ENCODE measurements at places on chromosomes 1 and 21.

GRCh38 chr1:118185084-118185832, at the start of gene SPAG17:
Gene SPAG17 (minus strand): TSS chr1:118185228. CDS start chr1:118185157, 71 bp downstream.
- peak; percentile 0 for DNase-seq

DNA sequence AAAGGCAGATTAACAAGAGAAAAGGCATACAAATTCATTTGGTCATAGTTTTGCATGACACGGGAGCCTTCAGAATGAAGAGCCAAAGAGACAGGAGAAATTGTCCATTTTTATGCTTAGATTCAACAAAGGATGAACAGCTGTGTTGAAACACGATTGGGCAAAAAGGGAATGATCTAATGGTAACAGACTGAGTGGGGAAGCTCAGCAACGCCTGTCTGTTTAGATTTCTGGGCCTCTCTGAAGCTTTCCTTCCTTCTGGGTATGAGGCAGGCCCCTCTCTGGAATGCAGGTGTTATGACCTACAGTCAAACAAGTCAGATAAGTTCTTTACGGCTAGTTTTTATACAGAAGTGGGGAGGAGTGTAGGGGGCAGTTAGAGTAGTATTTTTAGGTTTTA, 154.6 kb downstream of the RGS7 start:
- no peak for DNase-seq

DNA sequence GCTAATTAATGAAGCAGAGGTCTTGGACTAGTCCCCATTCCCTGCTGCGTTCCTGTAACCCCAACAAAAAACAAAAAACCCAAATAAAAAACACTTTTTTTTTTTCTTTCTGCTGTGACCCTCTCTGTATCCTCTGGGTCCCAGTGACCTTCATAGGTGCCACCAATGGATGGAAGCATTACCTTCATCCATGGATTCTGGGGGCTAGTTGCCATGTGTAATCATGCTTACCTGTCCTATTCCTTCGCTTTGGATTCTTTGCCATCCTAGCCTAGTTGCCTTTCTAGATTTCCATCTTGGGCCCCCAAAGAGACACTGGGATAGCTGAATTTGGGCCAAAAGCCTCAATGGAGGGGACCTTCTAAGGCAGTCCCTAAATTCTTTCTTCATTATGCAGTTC, 1208.7 kb downstream of the BRINP3 start:
- no peak for DNase-seq

DNA sequence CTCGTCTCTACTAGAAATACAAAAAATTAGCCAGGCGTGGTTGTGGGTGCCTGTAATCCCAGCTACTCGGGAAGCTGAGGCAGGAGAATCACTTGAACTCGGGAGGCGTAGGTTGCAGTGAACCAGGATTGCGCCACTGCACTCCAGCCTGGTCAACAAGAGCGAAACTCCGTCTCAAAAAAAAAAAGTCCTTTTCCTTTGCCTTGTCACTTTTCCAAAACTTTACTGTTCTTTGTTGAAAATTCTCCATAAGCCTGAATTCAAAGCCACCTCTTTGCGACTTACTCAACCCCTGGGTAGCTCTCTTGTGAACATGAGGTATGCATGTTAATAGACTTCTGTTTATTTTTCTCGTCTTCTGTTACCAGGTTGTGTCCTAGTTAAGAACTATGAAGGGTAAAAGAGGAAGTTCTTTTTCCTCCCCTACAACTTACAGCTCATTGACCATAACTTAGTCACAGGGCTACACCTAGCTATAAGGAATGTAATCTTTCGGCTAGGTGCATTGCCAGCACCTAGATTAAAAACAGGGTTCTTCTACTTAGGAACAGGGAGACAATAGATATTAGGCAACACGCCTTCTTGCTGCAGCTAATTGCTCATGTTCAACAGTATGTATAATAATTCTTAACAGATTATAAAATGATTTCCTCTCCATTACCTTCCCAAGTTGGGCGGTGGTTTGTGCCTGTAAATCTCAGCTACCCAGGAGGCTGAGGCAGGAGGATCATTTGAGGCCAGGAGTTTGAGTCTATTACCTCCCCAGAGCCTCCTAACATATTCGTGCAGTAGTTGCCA, 40.9 kb downstream of the PTAFR start:
- DNase-seq: no peak

DNA sequence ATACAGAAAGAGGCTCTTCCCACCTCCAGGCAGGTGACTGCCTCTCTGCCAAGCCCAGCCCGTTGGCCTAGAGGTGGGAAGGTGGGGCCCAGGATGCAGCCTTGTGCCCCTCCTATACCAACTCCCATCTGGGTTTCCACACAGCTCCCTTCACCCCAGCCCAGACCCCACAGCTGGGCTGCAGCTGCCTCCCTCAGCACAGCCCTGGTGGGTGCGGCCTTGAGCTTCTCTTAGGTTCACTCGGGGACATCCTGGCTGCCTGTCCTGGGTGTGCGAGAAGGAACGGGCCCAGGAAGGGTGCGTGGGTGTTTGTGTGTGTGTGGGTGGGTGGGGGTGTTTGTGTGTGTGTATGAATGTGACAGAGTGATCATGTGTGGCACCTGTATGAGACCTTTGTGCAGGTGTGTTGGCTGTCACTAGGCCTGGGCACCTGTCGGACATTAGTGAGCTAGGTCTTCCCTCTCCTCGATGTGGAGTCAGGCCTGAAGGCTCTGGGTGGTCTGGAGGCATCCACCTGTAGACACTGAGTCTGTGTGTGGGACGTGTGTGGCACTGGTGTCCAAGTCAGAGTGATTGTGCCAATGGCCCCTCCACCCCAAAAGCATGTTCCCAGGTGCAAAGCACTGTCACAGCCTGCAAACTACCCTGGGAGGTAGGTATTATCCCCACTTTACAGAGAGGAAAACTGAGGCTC, 30.7 kb downstream of the FOXO6 start:
- no peak for DNase-seq

DNA sequence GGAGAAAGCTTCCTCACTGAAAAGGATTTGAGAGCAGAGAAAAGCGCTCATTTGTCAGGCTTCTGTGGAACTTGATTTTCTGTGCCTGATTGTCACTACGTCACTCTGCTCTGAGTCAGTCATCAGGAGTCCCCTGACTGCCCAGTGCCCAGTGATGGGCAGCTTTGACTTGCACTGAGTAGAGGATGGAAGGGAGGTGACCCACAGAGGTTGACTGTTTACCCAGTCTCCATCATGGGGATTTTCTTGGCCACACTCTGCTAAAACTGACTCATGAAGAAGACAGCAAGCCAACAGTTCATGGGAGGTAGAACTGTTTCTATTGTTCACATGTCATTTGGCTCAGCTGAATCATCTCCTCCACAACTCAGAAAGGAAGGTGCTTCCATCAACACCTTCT, 82.1 kb upstream of the DUSP10 start:
- DNase-seq: no peak

GRCh38 chr1:44802306-44803061, 2.3 kb downstream of the PLK3 start:
- DNase-seq: no peak

DNA sequence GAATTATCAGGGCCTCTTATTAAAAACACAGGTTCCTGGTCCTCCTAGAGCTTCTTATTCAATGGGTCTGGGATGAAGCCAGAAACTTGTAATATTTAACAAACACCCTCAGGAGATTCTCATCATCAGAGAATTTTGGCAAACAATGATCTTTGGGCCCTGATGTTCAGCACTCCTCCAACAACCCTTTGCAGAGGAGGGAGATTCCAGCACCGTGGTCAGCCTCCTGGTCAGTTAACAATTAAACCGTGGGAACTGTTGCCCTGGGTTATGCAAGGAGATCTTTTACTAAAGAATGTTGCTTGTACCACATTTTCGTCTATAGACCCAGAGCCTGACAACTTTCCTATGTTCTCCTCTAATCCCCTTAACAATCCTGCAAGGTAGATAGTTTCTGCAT, 294.4 kb downstream of the PLPP3 start:
- no peak for DNase-seq

- no peak for DNase-seq
These were observed 37.6 kb upstream of the LMO4 start for GRCh38 chr1:87291107-87291506.

- DNase-seq: no peak
These were observed 29.0 kb downstream of the TRIM11 start for GRCh38 chr1:228377664-228378089.

GRCh38 chr21:42129300-42130266, 58.5 kb downstream of the UMODL1 start:
- DNase-seq: no peak

- no peak for DNase-seq
These were observed at the start of gene TRIM63 for GRCh38 chr1:26067432-26067911. Gene TRIM63 (minus strand): TSS chr1:26067630. CDS start chr1:26067494, 136 bp downstream.

- no peak for DNase-seq
These were observed 998 bp upstream of the SPAG17 start for GRCh38 chr1:118186026-118186425.

- DNase-seq: no peak
These were observed 17.5 kb downstream of the UMODL1 start for GRCh38 chr21:42088658-42089057.

DNA sequence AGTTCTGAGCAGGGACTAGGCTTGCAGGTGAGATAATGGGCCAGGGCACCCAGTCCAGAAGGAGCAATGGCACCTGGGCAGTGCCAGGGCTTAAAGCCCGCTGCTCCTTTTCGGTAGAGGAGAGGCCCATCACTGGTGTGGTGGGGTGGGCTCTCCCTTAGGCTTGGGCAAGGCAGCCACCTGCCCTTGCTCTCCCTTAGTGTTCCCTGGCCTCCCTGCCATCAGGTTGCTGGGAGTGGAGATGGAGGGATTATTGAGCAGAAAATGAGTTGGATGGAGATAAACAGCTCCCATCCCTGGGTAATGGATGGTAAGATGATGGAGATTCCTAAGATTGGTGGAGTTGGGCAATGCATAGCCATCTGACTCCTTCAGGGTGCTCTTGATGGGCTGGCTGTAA, 7.9 kb downstream of the MYOG start:
- no peak for DNase-seq

DNA sequence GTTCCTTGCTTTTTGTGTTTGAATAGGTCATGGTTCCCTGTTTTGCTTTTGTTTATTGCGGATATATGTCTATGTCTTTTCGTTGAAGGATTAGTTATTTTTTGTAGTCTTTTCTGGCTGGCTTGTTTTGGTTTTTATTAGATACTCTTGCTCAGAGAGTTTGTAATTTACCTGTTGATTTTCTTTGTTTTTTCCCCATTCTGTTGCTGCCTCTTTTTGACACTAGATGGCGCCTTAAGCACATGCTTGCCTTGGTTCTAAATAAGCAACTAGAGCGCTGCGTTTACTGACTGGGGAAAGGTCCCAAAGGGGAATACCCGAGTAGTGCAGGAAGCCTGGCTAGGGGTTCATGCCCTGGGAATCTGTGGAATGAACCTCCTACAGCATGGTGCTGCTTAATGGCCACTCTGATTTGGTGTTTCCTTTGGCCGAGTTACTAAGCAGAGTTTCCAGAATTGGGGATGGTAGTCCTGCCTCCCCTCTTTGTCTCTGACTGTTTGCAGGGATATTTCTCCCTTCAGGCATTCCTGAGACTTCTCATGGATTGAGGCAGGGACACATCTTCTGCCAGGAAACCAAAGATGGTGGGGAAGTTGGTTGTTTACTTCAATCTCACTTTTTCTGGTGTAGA, 143.2 kb downstream of the PTPRU start:
- DNase-seq: peak; percentile 20

DNA sequence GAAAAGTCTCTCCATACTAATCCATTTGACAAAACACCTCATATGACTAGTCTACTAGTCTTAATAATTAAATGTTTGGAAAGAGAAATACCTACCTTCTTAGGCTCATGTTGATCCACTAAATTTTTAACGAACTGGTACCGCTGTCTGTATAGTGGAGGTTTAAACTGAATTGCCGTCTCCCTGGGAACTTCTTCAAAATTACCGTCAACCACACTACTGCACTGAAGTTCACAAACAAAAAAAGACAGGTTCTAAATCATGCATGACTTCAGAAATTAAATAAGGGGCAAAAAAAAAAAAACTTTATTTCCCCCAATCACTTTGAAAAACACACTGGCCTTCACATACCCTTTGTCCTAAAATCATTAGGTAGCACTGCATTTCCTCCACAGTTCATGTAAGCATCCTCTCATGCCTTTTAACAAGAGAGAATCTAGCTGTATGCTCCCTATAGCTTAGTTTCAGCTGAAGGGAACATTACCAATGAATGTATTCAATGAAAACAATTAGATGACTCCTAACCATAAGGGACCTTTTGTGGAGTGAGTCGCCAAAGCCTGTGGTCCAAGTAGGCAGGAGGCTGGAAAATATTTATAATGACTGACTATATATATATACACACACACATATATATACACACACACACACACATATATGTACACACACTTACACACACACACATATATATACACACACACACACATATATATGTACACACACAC, 3.4 kb downstream of the HENMT1 start:
- DNase-seq: no peak

DNA sequence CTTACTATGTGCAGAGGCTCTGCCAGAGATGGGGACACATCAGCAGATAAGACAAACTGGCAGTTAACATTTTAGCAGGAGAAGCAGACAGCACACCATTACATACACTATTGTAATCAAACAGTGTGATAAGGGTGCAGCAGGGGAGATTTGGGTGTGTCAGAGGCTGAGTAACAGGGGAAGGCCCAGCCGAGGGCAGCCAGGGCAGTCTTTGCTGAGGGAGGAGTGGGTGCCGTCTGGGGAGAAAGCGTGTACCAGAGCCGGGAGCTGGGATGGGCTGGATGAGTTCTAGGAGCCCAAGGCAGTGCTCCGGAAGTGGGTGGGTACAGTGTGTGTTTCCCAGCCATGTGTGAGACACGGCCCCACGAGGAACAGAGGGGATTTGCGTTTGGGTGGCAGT, 31.2 kb downstream of the KCNA10 start:
- no peak for DNase-seq

DNA sequence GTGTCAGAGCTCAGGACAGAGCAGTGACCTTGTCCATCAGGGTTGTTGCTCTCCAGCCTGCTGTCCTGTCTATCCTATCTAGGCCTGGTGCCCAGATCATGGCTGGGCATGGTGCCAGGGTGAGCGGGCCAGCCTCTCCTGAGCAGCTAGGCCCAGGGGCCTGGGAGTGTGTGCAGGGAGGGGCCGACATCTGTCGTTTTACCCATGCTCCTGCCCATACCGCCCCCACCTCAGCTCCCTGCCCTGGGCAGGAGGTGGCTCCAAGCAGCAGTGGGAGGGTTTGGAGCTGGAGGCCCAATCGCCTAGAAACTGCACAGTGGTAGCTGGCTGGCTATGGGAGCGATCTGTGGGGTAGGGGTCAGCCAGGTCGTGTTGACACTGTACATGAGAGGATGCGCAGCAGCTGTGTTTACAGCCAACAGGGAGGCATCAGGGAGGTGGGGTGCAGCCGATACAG, 6.5 kb downstream of the INSRR start:
- DNase-seq: peak; percentile 88

GRCh38 chr1:101235216-101235695, 1.6 kb upstream of the S1PR1 start:
- no peak for DNase-seq

GRCh38 chr1:43973981-43974442, 748 bp upstream of the ATP6V0B start:
- DNase-seq: no peak

DNA sequence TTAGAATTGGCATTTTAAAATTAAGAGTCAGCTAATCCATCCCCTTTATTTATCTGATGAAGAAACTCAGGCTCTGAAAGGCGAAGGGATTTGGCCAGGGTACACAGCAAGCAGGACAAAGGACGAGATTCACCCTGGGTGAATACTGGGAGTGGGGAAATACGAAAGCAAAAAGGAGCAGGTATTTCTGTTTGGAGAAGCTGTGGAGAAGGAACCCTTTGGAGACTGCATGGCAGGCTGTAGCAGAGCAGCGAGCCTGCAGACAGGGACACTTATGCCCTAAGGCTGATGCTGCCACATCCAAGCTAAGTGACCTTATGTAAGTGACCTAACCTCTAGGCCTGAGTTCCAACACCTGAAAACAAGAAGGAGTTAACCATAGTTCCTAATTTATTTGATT, 207.2 kb upstream of the C1orf87 start:
- DNase-seq: no peak
